ENCODE measurements at places on chromosomes 1 and 21.

GRCh38 chr1:189500778-189501177, 976.9 kb downstream of the BRINP3 start:
- no peak for DNase-seq

- DNase-seq, result no peak
Observed at GRCh38 chr1:193762236-193762635, 575.8 kb upstream of the B3GALT2 start.

- no peak for DNase-seq
Observed at GRCh38 chr1:65791801-65792668, 660 bp upstream of the PDE4B start.

DNA sequence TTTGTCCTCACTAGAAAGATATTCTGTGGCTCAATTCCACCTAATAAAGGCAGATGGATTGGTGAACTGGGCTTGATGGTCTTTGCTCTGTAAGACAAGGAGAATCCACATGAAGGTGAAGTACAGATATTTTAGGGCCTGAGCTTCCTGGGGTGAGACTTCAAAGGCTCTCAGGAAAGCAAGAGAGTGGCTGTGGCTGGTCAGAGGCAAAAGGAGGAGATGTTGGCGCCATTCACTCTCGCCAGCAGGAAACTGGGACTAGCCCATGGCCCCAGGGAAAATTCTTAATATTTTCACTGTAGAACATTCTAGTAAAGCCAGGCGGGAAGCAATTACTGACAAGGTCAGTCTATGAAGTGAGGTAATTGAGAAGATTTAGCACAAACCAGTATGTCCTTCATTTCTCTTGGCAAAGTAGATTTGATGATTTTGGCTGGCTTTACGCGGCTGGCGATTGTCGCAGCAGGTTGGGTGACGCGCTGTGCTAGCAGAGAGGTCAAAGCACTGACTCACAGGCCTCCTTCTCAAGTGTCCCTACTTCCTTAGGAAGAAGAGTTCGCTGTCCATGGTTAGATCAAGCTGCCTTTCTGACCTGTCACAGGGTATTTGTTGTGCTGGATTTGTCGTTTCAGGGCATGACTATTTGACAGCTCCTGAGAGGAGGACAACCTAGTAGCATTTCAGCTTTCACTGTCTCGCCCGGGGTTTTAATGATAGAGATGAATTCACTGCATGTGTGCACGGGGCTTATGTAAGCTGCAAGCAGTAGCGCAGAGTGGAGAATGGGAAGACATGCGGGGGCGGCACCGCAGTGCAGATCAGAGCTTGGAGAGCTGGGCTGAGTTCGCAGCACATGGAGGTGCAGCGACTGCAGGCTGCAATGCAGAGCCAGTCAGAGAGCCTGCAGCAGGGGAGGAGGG, 32.7 kb downstream of the XCL1 start:
- no peak for DNase-seq

DNA sequence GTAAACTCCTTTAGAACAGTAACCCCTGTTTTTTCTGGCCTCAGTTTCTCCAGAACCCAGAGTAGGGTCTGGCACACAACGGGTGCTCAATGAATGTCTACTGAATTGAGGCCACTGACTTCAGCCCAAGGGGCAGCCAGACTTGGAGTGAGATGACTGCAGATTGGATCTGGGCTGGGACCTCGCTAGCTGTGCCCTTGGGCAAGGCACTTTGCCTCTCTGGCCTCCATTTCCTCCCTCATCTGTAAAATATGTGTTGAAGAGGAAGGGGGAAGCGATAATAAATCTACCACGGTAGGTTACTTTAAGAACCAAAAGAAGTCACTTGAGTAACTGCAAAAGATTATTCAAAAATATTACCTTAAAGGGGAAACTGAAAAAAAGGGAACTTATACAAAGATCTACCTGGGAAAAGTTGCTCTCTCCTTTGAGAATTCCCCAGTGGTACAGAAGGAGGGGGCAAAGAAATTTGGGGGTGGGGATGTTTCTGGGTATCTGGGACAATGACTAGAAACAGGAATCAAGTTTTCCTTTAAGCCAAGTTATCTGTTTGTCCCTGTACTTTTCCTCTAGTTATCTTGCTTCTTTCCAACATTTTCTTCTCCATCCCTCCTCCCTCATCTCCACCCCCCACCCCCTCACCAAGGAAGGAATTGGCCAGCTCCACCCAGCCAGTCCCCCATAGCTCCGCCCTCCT, 394 bp upstream of the GRHL3 start:
- DNase-seq, result no peak

DNA sequence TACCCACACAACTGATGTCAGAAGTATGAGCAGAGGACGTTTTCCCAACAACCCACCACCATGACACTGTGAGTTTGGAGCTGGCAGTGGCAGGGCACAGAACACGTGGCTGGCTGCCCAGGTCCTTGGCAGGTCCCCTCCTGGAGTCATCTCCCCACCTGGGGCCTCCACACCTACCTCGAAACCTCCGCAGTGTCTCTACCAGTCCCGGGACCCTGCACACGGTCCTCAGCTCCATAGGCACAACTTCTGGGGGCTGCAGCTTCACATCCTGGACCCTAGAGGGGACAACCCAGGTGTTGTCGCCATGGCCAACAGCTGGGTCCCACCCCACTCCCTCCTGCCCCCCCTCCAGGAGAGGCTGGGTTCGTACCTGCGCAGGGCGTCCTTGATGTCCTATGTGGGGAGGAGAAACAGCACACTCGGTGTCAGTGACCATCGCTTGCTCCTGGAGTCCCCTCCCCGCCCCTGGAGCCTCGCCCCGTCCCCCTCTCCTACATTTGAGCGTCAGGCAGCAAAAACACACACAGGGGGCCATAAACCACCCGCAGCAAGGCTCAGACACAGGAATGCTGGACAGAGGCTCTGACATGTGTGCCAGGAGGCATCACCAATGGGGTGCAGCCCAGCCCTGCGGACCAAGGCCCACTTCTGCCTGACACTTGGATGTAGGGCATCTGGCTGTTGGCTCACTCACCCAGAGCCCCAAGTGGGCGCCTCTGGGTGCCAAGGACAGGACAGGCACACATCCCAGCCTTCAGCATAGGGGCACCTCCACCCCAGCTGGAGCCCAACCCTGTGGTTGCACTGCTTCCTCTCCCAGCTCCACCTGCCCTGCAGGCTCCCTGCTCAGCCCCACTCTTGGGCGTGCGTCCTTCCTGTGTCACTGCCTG, 9.6 kb downstream of the TRIM11 start:
- DNase-seq, result no peak

GRCh38 chr21:44087426-44088400, 19.5 kb upstream of the PWP2 start:
- peak; percentile 33 for DNase-seq

DNA sequence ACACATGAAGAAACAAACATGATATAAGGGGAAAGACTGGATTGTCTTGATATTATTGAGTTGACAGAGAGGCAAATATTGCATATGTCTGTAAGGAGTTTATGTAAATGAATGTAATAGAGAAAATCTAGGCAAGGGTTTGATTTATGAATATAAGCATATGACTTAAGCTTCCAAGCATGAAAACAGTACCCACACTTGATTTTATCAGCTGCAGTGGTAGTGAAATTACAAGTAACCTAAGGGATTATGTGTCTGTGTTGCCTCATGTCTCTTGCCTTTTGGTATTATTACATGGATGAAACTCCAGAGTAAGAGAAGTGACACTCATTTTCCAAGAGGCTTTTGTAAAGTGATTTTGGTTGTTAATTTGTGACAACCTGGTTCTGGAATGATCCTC, 1678.9 kb downstream of the KCNT2 start:
- DNase-seq, result no peak

DNA sequence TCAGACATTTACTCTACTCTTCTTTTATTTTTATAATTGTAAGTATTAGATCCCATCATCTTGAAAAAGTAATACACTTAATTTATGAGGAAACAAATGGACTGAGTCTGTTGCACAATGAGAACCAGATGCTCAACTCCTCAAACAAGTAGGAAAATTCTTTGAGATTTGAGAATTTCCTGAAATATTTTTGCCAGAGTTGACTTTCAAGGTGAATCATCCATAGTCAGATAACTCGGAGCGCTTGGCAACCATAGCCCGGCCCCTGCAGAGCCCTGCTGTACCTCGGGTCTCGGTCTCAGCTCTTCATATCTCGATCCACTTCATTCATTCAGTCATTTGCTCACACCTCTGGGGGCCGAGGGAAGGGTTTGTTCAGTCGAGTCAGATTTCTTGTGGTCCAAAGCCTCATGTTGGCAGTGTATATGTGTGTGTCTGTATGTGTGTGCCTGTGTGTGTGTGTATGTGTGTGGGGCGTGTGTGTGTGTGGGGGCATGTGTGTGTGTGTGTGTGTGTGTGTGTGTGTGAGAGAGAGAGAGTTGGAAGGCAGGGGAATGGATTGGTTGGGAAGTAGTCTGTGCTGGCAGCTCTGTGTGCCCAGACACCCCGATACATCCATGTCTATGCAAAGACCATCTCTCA, 18.1 kb upstream of the PCP4 start:
- DNase-seq, result no peak

- peak; percentile 83 for DNase-seq
Observed at GRCh38 chr1:155070721-155071569, 7.4 kb downstream of the EFNA4 start.

GRCh38 chr1:223230161-223230881, 87.3 kb upstream of the TLR5 start:
- DNase-seq, result peak; percentile 34

DNA sequence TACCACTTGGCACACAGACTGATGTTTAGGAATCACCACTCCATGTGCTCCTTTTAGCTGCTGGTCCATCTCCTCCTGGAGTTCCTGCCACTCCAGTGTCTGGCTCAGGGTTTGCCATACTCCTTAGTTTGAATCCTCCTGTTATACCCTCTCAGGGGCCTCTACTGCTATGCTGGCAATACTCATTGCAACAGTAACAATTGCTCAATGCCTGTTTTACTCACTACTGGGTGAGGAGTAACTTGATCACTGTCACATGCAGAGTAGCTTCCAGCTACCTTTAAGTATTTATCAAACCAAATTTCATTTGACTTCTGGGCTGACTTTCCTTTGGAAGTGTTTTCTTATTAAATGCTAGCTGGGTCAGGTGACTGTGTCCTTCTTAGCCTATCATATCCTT, 107.2 kb upstream of the WLS start:
- no peak for DNase-seq

GRCh38 chr21:16838331-16838730, 674.5 kb upstream of the CXADR start:
- no peak for DNase-seq

DNA sequence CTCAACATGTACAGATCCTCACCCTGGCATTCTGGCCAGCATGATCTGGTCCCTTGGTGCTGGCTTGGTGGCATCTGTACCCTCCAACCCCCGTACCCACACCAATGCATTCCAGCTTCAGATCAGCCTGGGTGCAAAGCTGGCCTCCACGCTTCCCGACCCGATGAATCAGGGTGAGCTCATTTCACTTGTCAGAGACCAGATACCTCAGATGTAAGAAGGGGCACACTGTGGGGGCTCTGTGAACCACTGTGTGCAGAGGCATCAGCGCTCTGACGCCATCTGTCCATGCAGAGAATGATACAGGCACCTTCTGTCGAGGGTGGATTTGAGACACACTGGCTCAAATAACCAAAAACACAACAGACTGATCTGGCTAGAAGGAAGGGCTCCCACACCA, 76.6 kb downstream of the DMRTB1 start:
- DNase-seq, result no peak

DNA sequence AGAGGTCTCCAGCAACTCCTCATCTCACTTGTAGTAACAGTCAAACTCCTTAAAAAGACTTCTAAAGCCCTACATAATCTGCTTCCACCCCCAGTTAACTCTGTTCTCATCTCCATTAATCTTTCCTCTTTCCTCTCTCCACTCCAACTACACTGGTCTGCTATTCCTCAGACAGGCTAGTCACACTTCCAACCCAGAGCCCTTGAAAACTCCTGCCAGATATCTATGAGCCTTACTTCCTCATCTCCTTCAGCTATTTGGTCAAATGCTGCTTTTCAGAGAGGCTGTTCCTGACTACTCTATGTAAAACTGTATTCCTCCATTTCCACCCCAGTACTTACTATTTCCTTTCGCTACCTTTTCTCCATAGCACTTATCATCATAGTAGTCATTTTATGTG, 24.4 kb downstream of the PCP4L1 start:
- DNase-seq, result no peak

GRCh38 chr1:39657923-39658485, 13.9 kb downstream of the NT5C1A start:
- DNase-seq, result peak; percentile 69

GRCh38 chr1:88139633-88140032, 544.4 kb upstream of the PKN2 start:
- no peak for DNase-seq

GRCh38 chr1:226725897-226726267, 13.2 kb downstream of the ITPKB start:
- no peak for DNase-seq

GRCh38 chr1:165069829-165070228, 286.7 kb downstream of the LMX1A start:
- DNase-seq, result no peak

DNA sequence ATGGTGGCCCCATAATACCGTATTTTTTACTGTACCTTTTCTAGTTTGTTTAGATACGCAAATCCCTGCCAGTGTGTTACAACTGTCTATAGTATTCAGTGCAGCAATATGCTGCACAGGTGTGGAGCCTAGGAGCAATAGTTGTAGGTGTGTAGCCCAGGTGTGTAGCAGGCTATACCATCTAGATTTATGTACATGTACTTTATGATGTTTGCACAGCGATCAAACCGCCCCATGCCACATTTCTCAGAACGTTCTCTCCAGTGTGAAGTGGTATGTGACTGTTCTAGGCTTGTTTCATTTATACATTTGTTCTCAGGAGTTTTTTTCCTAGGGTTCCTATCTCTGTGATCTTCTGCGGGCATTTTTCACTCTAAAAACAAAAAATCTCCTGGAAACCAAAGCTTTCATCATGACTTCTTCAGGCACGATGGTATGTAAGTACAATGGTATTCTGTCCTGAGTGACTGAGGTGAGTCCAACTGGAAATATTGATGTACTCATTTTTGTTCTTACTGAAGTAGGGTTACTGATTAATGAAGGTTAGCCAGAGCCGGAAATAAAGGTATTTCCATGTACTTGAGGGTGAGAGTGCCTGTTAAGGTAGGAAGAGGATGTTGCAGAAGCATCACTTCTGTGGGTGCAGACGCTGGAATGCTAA, 153.0 kb downstream of the GABPA start:
- no peak for DNase-seq

DNA sequence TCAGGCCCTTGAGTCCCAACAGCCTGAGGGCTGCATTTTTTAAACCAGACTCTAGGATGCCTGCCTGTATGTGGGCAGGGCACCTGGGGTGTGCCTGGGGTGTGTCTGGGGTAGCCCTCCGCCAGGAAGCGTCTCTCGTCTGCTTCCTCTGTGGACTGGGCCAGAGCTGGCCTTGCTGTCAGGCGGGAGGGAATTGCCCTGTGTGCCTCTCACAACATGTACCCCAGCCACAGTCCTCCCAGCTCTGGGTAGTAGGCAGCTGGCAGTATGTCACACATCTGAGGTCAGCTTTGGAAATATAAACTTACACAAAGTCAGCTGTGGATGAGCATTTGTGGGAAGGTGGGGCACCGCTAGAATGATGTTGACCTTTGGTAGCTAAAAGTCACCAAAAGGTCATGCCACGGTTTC, 13.0 kb downstream of the TRAF5 start:
- peak; percentile 23 for DNase-seq

- DNase-seq, result no peak
Observed at GRCh38 chr1:165395901-165396300, 39.4 kb upstream of the LMX1A start.

- no peak for DNase-seq
Observed at GRCh38 chr1:14421295-14421976, 177.0 kb upstream of the KAZN start.
